Stimulated activated CD8-positive, alpha-beta memory T cell treated with anti-CD3 and anti-CD28 coated beads, Interleukin-4, amount 100 ng/mL, for 24 hours (primary cell): ENCODE measurements at places on chromosomes 3 and 15.

DNA sequence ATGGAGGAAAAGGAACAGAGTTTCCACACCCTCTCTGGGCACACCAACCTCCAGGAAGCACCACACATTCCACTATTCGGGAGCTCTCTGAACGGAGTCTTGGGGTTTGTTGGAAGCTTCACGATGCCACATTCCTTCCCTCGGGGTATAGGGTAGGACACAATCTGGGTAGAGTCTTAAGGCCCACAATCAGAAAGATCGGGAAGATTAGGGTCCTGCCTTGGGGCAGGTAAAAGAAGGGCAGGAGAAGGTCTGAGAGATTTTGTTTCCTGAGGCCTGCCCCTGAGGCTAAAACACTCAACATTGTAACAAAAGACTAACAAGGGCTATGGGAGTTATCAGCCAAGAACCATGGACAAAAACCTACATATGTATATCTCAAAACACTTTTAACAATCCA lies 89.2 kb upstream of the RAP2B start:
- DNase-seq = no peak

GRCh38 chr3:150098621-150099020 lies 127.9 kb upstream of the PFN2 start:
- DNase-seq = no peak

DNA sequence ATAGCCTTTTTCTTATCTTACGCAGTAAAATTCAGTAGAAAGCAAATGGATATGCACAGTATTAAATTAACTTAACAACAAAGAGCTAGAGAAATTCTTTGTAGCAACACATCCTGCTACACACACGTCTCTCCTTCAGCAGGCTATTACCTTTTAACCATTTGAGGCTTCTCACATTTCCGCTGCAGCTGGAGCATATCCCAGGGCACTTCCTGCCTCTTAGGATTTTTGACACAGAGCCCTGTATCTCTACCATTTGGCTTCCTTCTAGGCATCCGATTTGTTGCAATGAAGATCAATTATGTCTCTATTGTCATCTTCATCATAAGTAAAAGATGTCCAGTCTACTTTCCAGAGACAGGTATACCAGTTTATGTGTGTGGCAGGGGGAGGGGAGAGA lies 292.4 kb upstream of the CBLB start:
- no peak for DNase-seq

GRCh38 chr15:55627730-55628368 lies 39.7 kb upstream of the PYGO1 start:
- no peak for DNase-seq

DNA sequence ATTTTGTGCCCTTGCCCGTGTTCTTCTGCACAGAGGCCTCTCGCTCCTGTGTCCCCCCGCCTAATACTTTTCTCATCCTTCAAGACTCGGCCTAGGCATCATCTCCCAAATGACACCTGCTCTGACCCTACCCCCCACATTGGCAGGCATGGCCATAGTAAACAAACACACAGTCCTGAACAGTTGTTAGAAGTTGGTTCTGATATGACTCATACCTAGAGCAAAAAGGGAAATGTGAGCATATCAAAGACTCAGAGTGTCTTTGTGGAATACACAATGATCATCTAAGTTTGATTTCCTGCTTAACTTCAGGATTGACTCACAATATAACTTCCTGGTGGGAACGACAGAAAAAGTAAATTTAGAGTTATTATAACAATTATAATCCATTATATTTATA lies 120.5 kb downstream of the POLR2M start:
- no peak for DNase-seq

- no peak for DNase-seq
These were observed 29.6 kb downstream of the GSK3B start for GRCh38 chr3:120064641-120065040.

GRCh38 chr15:69610277-69610676 lies 157.7 kb downstream of the RPLP1 start:
- no peak for DNase-seq

DNA sequence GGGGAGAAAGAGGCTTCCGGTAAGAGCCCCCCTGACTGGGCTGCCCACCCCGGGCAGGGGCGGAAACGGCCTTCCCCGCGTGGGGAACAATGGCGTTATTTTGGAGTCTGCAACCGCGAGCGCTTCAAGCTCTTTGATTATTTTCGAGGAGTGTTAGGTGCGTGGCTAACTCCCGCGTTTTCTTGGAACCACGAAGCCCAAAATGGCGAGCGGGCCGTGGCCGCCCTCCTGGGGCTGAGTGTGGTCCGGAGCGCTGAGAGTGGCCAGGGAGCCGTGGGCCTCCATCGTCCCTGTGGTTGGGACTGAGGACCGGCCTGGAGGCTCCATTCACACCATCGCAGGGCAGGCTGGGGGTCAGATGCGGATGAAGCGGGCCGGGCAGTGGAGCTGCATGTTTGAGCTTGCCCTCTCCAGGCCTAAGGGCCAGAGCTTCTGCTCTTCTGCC lies 44.6 kb upstream of the POLG start:
- DNase-seq = no peak

GRCh38 chr3:184942735-184943134 lies 130.8 kb downstream of the VPS8 start:
- no peak for DNase-seq

GRCh38 chr15:48718646-48719045 lies 73.1 kb upstream of the FBN1 start:
- no peak for DNase-seq

DNA sequence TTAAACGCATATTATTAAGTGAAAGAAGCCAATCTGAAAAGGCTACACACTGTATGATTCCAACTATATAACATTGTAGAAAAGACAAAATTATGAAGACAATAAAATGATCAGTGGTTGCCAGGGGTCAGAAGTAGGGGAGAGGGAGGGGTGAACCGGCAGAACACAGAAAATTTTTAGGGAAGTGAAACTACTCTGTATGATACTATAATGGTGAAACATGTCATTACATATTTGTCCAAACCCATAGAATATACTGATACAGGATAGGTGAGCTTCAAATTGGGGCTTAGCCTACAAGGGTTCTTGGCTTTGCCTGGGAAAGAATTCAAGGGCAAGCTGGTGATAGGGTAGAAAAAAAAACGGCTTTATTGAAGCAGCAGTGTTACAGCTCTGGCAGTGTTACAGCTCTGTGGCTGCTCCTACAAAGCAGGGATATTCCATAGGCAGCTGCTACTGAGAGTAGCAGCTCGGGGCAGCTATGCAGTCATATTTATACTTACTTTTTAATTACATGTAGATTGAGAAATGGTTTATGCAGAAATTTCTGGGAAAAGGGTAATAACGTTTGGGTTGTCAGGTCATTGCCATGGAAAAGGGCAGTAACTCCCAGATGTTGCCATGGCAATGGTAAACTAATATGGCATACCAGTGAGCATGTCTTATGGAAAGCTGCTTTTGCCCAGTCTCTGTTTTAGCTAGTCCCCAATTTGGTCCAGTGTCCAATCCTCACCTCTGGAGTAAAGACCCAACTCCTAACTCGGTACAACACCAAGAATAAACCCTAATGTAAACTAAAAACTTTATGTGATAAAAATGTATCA lies 125.1 kb upstream of the SLC25A36 start:
- no peak for DNase-seq

GRCh38 chr15:50259276-50259675 lies 6.2 kb downstream of the HDC start:
- no peak for DNase-seq

- DNase-seq = no peak
These were observed 21.5 kb downstream of the MRPS25 start for GRCh38 chr3:15043408-15044171.

- DNase-seq = no peak
These were observed 20.1 kb downstream of the CADM2 start for GRCh38 chr3:84978843-84979242.

DNA sequence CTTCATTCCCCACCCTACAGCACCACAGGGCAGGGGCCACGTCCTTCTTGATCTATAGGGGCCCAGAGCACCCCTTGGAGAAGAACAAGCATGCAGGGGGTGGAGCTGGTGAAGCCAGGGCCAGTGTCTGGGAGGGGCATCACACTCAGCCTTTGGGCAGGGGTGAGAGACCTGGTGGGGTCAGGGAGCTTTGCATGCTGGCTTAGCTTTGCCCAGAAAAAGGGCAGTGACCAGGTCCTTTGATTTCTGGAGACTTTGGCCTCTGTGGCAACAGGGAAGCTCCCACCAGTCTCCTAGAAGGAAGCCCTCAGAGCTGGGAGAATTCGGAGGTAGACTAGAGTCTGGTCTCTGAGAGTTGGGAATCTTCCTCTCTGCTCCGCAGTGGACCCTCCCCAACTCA lies 990 bp downstream of the ITIH4 start:
- DNase-seq = no peak

GRCh38 chr3:125437631-125438435 lies 62.7 kb upstream of the ZNF148 start:
- DNase-seq = peak; percentile 30

GRCh38 chr3:70740872-70741271 lies 428.4 kb upstream of the MDFIC2 start:
- no peak for DNase-seq

- DNase-seq = no peak
These were observed 52.2 kb downstream of the SEMA5B start for GRCh38 chr3:122975163-122975923.

- no peak for DNase-seq
These were observed 291.9 kb upstream of the STT3B start for GRCh38 chr3:31240874-31241273.

GRCh38 chr3:71389911-71390573 lies 193.5 kb downstream of the FOXP1 start:
- no peak for DNase-seq

- DNase-seq = no peak
These were observed 483.2 kb downstream of the RBMS3 start for GRCh38 chr3:29764041-29764440.

GRCh38 chr15:33045066-33045810 lies 149.3 kb downstream of the FMN1 start:
- no peak for DNase-seq

GRCh38 chr15:99708563-99708962 lies 24.7 kb downstream of the LYSMD4 start:
- no peak for DNase-seq

- DNase-seq = no peak
These were observed 31.4 kb downstream of the ANKRD28 start for GRCh38 chr3:15766406-15766805.

DNA sequence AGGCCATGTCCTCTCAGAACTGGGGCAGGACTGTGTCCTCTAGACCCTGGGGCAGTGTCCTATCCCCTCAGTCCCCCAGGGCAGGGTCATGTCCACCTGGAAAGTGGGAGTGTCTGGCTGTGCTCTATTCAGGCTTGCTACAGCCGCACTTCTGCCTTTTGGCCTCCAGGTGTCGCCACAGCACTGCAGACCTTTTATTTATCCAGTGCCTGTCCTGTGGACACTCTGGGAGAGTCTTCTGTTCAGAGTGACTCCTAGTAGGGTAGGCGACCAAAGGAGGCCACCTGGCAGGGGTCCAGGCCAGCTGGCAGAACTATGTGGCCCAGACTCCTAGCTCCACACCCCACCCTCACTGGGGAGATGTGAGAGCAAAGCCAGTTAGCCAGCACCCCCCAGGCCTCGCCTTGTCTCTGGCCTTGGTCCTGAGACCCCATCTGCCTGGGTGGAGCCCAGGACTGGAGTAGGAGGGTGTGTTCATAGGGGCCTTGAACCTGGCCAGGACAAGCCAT lies 3.9 kb downstream of the TMIE start:
- peak; percentile 45 for DNase-seq

GRCh38 chr3:45962033-45962432 lies 18.8 kb downstream of the CXCR6 start:
- DNase-seq = no peak

DNA sequence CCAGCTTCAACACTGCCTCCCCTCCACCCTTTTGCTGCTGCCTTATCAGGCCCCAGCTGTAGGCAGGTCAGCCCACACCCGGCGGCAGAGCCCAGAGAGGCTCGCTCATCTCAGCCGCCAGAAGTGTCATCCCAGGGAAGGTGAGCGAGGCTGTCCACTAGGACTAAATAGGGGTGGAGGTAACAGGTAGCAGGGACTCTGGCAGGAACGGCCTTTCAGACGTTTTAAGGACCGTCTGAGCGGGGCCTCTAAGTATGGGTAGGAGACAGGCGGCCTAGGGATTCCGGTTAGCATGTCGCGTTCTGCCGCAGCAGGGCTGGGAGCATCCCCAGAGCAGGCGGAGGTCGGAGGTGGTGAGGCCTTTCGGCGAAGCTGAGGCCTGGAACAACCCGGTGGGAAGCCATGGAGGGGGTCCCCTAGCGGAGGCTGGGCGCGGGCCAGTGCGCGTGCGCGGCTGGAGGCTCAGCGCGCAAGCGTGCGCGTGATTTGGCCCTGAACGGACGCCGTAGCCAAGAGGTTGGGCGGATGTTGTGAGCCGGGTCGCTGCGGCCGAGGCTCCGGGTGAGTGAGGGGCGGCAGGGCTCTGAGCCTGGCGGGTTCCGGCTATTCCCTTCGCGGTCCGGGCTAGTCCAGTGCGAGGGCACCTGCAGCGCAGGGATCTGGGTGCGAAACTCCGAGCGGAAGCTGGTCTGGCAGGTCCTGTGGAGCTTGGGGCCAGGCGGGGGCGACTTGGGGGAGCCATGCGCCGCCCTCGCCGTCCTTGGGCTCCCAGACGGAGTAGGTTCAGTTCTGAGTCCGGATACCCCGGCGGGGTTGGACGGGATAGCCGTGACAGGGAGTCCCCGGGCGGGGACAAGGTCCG lies at the start of the genes MST1 and RNF123:
Gene MST1 (minus strand): TSS at position 429 of the 862 bp plus-strand sequence. CDS start 783 bp downstream, outside the sequence.
Gene RNF123 (plus strand): TSS at position 512 of the 862 bp plus-strand sequence. CDS start 1,609 bp downstream, outside the sequence.
- DNase-seq = peak; percentile 89

DNA sequence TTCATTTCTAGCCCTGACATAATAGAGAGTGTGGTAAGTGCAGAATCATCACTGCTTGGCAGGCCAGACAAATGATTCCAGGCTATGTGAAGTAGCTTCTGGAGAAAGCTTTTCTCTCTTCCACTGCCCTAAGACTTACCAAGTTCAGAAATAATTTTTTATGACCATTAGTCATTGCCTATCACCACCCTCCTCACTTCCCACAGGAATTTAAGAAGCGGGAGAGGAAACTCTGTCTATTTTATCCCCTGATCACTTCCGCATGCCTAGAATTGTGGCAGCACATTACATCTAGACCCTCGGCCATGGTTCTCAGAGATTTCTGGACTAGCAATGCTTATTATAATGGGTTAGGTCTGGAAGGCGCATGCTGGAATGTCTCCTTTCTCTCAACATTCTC lies 397.8 kb upstream of the NR2F2 start:
- no peak for DNase-seq

GRCh38 chr3:99118381-99118780 lies 216.9 kb upstream of the DCBLD2 start:
- DNase-seq = no peak

GRCh38 chr15:78174401-78174800 lies 25.2 kb downstream of the IDH3A start:
- no peak for DNase-seq

DNA sequence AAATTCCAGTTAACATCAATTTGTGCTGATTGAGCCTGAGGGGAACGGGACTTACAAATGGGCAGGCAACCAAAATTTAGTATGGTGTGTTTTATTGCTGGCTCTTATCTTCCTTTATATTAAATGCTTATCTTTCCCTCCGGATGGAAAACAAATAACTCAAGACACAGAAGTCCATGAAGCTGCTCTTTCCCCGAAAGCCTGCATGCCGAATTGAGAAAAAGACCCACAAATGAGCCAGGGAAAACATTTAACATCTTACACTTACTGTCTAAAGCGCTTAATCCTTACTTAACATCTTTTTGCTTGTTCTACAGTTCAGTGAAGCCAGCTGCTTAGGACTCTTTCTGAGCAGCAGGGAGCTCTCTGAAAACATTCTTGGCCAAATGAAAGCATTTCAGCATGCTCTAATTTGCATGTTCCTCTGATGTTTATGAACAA lies 49.5 kb downstream of the HEG1 start:
- no peak for DNase-seq
